BJ (cell line): ENCODE measurements at places on chromosomes 7 and 10.

- DNase-seq, result no peak
Measured at GRCh38 chr7:14483663-14484062, 418.9 kb downstream of the DGKB start.

DNA sequence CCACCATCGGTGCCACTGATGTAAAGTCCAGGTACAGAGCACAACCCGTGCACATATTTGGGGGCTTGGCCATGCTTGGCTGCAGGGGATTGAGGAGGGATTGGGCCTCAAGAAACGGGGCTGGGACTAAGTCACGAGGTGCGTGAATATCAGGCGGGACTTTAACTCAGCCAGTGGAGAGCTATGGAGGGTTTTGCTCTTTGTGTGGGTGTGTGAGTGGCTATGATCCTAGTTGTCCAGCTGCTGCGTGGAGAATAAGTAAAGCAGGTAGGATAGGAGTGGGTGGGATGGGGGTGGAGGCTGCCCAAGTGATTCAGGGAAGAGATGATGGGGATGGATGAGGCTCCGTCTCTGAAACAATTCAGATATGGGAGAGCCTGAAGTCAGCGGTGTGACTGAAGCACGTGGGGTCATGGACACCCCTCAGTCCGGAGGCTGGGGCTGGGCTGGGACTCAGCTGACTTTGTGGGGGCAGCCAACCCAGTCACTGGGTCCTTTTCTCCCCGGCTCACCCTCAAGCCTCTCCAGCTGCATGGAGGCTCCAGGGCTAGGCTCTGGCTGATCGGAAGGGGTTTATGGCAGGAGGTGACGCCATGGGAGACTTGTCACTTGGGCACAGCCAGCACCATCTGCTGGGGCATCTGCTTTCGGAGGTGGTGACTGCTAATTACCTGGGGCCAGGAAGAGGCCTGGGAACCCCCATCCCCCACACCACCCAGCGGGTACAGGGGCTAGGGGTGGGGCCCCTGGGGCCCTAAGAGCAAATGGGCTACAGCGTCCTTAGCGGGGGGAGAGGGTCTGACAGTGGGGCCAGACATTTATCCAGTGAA lies 1.7 kb upstream of the LFNG start:
- DNase-seq, result no peak

DNA sequence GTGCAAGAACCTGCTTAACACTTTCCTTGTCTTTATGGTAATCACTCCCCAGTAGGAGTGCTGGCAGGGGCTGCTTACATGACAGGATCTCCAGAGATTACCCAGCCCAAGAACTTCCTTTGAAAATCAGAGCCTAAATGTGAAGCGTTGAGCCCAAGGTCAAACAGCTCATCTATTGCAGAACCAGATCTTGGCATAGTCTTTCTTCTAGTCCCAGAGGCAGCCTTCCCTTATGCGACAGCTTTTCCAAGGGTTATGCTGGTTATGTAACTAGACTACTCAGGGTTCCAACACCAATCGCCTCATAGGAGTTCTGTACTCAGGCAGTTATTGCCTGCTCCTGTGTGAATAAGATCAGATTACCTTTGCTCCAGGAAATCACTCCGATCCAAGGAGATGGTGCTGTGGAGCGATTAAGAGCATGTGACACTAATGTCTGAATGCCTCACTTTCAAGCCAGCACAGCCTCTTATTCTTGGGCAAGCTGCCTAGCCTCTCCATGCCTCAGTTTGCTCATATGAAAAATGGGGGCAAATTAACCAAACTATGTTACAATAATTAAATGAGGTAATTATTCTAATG lies 8.4 kb upstream of the LGI1 start:
- DNase-seq, result no peak

GRCh38 chr10:18159557-18159956 lies 19.3 kb downstream of the CACNB2 start:
- DNase-seq, result no peak

GRCh38 chr10:103696094-103696410 lies 159.3 kb downstream of the SH3PXD2A start:
- no peak for DNase-seq

- DNase-seq, result no peak
Measured at GRCh38 chr7:19139706-19140327, 5.4 kb downstream of the FERD3L start.

DNA sequence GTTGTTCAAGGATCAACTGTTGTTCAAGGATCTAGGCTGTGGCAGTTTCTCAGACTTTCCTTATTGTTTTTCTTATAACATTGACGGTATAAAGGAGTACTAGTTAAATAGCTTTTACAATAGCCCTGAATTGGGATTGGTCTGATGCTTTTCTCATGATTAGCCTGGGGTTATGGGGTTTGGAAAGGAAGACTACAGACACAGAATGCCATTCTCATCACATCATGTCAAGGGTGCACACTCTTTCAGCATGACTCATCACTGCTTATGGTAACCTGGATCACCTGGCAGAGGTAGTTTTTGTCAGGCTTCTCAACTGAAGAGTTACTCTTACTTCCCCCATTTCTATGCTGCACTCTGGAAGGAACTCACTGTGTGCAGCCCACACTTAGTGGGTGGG lies 194.2 kb upstream of the NPSR1 start:
- no peak for DNase-seq

DNA sequence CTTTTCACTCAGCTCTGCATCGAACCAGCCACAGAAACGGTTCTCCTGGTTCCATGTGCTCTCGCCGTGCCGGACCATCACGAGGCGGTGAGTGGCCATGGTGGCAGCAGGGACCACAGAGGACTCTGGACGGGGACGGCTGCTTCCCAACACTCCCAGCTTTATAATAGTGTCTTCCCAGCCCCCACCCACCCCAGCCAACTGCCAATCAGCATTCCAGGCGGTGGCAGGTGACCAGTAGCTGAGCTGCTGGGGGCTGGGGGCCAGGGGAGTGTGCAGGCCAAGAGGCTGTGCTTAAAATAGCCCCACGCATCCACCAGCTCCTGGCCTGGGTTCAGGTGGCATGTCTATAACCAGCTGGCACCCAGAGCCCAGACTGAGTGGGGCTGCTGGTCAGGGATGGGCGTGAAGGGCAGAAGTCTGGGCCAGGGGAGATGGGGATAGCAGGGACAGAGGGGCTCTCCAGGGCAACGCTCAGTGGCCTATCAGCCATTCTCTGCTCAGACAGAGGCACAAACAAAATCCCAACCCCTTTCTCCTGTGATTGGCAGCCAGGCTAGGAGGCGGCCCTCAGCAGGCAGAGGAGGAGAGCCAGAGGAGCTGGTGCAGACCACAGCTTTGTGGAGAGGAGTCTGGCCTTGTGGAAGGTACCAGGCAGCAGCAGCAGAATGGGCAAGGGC lies at the start of gene PGAM2:
Gene PGAM2, minus strand, starts transcription at position 137 of the 680 bp plus-strand sequence. Its CDS starts 38 bp downstream, at position 99.
- DNase-seq, result no peak

DNA sequence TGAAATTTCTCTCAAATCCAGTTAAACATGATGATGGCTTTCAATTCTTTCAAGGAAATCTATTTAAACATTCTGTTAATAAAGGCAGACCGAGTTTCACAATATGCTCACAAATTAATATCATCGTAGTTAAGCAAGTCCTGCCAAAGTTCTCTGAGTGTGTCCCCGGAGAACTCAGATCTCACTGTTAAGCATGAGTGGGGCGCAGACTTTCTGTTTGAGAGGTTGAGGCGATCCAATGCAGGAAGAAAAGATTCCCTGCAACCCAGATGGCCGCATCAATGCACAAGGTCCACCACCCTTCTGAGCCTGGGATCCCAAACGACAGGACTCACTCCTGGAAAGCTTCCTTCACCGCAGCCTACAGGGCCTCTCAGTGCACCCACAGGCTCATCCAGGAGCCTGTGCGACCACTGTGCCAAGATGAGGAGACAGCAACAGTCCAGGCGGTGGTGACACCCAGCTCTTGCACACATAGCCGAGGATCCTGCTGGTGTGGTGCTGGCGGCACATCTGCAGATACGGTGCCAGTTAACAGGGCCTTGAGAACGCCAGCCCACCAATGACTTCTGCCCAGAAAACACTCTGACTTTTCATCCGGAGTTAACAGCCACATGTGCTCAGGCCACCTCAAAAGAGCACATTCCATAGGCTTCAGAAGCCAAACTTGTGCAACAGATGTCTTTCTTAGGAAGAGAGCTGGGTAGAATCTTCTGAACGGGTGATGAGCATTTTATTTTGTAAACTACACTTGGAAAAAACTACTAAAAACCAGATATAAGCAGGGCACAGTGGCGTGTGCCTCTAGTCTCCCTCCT lies 102.1 kb downstream of the ZRANB1 start:
- no peak for DNase-seq

DNA sequence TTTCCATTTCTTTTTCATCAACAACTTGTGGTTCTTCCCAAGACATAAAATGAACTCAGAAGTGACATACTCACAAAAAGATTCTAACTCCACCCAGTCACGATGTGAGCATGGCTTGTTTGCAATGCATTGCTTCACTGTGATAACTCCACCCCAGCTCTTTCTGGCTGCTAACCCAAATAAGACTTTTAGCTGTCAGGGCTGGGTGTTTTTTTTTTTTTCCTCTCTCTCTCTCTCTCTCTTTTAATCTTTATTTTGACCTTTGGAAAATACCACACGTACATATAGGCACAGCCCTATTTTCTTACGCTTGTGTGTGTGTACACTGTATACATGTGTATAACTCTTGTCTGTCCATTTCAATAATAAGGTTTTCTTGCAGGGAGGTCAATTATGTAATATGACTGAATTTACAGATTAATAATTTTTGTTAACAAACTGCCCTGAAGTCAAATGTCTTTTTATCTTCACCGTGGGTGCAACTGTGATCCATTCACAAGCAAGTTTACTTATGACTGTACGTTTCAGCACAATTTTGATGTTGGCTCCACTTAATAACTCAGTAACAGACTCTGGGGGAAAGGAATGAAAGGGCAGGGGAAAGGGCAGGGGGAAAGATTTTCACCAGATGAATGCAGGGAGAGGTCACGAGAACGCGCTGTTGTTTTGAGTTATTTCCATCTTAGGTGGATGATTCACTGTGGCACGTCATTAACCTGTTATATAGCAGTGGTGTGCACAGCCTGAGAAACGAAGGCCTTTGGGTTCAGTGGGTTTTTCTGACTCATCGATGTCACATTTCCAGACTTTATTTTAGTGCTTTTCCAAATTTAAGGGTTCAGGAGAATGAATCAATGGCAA lies 49.1 kb downstream of the APBB1IP start:
- peak; percentile 98 for DNase-seq

DNA sequence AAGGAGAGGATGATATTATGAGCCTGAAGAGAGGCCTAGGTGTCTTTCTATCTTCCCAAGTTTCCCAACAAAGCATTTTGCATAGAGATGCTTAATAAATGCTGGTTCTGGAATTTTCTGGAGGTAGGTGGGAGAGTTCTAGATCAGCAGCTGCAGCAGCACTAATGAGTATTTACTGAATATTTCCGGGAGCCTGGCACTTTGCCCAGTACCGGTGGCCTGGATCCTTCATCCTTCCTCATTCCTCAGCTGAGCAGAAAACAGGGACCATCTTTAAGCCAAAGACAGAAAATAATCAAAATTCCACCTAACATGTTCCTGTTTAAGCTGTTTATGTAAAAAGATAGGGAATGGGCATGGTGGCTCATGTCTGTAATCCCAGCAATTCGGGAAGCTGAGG lies 813.2 kb upstream of the AUTS2 start:
- DNase-seq, result no peak

GRCh38 chr7:151386301-151387160 lies 23.3 kb downstream of the WDR86 start:
- DNase-seq, result no peak

DNA sequence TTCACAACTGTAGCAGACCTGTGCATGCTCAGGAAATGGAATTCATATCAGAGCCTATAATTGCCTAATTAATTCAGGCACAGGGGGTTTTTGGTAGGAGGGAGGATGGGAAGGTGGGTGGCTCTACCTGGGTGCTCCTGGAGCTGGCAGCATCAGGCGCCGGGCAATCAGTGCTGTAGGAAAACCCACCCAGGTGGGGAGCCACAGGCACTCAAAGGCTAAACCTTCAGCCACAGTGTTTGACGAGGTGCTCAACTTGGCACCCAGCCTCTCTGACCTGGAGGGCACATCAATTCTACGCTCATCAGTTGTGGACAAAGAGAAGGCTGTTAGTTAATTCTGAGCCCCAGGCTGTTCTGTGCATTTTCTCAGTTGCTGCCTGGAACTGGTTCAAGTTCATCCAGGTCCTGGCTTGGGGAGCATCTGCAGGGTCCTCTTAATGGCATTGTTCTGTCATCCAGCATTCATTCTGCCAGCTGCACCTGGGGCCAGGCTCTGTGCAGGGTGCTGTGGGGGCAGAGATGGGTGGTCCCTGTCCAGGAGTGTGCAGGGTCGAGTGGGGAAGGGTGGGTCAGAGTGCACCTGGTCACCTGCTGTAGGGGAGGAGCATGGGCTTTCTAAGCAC lies 54.1 kb upstream of the NPTX2 start:
- no peak for DNase-seq

DNA sequence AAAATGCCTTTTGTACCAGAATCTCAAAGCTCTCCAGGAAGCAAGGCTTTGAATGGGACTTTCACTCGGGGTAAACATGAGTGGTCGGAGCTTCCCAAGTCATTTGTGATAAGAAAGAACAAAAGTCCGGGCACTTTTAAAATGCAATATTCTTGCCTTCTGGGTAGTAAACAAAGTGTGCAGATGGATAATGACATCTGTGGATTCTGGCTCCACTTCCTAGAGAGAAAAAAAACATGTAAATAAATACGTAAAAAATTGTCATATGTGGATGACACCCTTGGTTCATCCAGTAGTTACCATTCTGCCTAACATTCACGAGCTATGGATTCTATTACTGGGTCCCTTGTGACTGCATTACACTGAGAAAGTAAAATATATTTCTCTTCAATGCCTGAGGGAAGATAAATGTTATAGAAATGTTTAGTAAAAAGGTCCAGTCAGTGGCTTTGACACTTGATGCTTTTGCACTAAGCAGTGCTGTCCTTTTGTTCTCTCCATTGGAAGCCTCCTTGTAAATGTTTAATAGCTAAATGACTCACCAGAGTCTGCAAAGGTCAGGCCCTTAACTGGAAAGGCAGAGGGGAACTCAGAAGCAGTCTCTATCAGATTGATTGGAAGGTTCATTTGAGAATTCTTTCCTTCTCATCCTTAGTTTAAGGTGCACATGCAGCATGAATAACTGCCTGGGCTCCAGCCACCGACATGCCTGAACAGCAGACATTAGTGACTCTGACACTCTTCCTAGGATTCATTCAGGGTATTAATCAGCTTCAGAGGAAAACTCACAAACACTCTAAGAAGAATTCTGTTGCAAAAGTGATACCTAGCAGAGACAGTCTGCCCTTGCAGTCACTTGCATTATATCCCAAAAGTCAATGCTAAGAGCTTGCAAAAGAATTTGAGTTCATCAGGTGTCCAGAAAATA lies 11.7 kb upstream of the EDRF1 start:
- peak; percentile 50 for DNase-seq

DNA sequence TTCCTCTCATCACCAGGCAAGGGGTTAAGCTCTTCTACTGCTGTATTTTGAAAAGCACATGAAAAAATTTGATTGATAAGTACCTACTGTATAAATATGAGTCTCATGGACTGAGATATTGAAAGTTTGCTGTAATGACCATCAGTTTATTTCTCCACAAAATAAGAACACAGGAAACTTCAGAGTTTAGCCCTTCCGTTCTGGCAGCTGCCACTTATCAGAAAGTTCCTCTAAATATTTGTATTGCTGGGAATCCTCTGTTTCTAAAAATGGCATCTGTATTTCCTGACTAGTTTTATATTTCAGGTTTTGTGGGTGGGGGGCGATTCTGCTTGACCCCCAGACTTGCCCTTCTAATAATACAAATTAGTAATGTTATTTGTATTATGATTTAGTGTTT lies 92.0 kb downstream of the LYZL2 start:
- DNase-seq, result no peak

- DNase-seq, result no peak
Measured at GRCh38 chr7:91090684-91091083, 173.5 kb upstream of the FZD1 start.

GRCh38 chr7:71633551-71634008 lies 501.6 kb downstream of the GALNT17 start:
- no peak for DNase-seq

GRCh38 chr7:80018941-80019808 lies 115.5 kb upstream of the GNAI1 start:
- no peak for DNase-seq
